ENCODE measurements at places on chromosomes 5 and 9.

DNA sequence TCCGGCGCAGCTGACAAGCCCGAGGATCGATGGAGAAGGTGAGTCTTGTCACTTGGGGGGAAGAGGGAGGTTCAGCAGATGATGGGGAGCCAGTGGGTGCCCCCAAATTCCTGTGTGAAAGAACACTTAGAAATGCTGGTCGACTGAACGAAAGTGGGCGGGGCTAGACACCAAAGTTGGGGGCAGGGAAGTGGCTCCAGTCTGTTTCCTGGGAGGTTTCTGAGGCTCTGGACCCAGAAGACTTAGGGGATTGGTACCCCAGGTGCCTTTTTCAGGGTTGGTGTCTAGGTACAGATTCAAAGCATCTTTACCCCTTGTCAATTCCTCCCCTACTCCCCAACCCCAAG is 278.6 kb downstream of the ZSWIM6 start:
- no peak for DNase-seq

DNA sequence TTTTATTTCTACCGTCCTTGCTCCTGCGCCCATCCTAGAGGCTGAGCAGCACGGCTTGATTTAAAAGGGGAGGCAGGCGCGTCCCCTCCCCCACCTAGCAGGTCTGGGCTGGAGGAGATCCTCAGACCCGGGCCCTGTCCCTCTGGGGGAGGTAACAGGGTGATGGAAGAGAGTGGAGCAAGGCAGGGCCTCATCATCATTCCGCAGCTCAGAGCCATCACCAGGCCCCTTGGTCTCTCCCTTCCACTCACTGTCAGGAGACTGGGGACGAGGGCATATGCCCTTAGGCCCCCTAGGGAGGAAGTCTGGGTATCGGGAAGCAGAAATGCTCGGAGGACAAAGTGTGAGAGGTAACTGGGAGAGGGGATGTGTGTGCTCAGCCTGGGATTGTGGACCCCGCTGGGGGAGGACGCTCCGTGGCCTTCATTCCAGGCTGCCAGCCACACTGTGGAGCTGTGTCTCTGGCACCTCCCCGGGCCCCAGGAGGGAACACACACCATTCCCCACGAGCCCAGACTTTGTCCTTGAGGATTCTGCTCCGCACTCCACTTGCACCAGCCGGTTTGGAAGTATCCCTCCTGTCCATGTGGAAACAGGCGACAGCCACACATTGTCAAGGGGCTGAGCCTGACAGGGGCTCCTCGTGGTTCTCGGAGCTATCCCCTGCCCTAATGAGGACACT is 761 bp downstream of the REEP2 start:
- no peak for DNase-seq

GRCh38 chr9:68690088-68690487 is 15.0 kb upstream of the PIP5K1B start:
- no peak for DNase-seq

GRCh38 chr9:130372057-130372456 is 72.7 kb upstream of the ASS1 start:
- DNase-seq: no peak

DNA sequence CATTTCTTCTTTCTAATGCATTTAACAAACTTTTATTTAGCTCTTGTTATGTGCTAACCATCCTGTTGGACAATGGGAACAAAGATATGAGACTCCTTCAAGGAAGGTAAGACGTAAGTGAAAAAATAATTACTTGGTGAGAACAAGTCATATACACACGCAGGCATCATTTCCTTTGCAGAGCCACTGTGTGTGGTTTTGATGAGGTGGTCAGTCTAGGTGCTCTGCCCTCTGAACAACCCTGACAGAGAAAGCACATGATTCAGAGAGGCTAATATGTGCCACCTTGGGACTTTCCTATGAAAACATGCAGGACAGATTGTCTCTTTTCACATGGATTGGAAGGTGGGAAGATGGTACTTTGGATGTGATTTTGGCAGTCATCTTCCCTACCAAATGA is 1162.5 kb upstream of the DMAC1 start:
- DNase-seq: no peak

- no peak for DNase-seq
Measured at GRCh38 chr9:14021871-14022525, 291.9 kb downstream of the NFIB start.

Measured in NB4 (cell line).